Activated naive CD4-positive, alpha-beta T cell (primary cell): ENCODE measurements at places on chromosomes 3 and 15.

GRCh38 chr3:55546866-55547669 lies 60.0 kb upstream of the WNT5A start:
- no peak for DNase-seq

GRCh38 chr3:107929088-107929487 lies 161.7 kb downstream of the CD47 start:
- no peak for DNase-seq

DNA sequence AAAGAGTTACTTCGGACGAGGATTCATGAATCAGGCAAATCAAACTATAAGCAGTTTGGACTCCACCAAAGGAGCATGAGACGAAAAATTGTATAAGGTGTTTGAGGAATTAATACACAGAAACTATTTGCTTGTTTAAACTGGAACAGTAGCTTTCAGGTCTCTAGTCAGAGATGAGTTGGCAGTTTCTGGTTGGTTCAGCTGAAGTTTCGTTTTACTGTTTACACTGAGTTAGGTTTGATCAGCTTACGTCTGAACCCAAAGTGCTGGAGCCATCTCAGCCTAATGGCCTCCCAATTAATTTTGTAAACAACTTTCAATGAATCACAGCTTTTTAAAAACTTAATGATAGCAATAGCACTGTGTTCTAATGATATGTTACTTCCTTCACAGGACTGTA lies 703.7 kb downstream of the NLGN1 start:
- no peak for DNase-seq

GRCh38 chr15:29681946-29682345 lies 140.3 kb downstream of the TJP1 start:
- no peak for DNase-seq

DNA sequence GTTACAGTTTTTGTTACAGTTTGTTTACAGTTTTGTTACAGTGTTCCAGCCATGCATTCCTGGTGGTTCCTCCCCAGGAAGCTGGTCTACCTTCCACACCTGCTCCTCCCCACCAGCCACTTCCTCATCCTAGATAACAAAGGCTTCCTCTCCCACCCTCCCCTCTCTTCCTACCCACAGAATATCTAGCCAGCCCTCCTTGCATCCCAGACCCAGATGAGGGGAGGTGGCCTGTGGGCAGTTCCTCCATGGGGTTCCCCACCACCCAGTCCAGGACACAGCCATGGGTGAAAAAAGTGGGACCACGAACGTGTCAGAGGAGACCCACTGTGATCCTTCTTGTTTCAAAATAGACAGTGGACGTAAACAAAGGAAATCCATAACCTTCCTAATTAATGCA lies 122.8 kb upstream of the ABHD17C start:
- DNase-seq: no peak

DNA sequence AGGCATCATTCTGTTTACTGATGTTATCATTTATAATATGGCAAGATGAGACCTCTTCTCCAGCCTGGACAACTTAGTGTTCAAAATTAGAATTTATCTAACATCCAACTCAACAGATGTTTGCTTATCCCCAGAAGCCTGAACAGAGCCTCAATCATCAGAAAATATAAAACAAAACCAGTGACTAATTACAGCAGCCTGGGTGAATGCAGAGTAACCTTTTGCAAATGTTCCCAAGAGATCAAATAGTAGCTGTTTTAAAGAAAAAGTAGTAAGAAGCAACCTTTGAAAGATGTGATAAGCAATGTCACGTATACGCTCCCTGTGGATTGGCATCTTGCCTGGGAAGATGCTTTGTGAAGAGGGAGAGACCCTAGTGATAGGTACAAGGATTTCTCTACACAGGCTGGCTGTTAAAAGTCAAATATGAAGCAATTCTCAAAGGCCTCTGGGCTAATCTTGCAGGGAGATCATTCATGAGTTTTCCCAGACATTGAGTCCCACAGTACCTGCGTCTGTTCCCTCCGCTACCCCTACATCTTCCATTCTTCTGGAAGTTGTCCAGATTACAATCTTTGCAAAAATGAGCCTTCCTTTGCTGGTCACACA lies 39.3 kb upstream of the PRICKLE2 start:
- DNase-seq: no peak

DNA sequence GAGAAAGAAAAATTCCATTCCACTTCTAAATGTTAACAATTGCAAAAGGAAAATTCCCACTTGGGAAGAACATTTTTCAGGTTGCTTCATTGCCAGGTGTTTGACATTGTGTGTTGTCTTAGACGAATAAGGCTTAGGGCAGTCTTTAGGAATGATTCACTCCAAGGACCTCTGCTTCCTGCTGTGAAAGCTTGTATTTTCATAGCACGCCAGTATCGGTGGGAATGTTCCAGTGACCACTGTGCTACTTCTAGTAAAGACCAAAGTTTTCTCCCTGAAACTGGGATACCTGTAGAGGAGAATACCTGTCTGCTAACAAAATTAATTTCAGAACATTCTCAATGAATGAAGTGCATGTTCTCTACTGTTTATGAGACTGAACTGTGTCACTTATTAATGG lies 64.1 kb downstream of the CDIN1 start:
- no peak for DNase-seq

GRCh38 chr15:61681676-61682075 lies 378.6 kb downstream of the VPS13C start:
- DNase-seq: no peak

- DNase-seq: no peak
These were observed 1.3 kb downstream of the SECISBP2L start for GRCh38 chr15:49044766-49045606.

DNA sequence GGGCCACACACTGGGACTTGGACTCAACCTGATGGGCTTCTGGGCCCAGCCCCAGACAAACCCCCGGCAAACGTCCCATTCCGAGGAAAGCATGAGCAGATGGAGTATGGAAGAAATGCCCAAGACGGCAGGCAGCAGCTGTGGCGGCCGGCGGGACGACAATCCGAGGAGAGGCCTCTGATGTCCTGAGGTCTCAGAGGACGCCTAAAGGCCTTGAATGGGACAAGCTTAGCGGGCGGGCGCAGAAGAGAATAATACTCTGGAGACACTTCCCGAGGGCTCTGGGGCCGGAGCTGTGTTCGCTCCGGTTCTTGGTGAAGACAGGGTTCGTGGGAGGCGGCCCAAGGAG lies 482 bp upstream of the OGG1 start:
- DNase-seq: no peak

DNA sequence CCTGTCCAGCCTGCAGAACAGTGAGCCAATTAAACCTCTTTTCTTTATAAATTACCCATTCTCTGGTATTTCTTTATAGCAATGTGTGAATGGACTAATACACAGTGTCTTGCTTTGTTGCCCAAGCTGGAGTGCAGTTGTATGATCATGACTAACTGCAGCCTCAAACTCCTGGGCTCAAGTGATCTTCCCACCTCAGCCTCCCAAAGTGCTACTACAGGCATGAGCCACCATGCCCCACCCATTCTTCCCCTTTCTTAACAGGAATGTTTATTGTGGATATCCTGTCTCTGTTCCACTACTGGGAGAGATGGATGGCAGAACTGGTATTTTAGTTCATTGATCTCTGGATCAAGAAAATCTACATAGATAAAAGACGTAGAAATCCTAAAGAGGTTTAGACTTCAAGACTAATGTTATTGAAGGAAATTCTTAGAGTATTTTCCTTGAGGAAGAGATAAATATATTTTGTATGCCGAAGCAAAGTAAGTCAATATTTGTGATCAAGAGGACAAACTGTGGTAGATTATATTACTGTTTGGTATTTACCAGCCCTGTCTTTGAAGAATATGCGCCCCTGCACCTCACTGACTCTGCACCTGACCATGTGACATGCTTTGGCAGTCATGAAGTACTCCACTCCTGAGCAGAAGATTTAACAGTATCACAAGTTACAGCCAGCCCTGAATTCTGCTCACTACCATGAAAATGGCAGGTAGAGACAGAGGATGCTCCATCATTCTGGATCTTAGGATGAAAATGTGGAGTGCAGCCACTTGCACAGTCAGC lies 42.9 kb downstream of the UACA start:
- DNase-seq: no peak
